Stimulated activated CD4-positive, alpha-beta T cell treated with anti-CD3 and anti-CD28 coated beads, Interleukin-2, amount 100 ng/mL, for 24 hours (primary cell): ENCODE measurements at places on chromosomes 12 and 14.

- DNase-seq: no peak
Measured at GRCh38 chr12:76692846-76693245, 71.1 kb upstream of the ZDHHC17 start.

- no peak for DNase-seq
Measured at GRCh38 chr14:43591776-43592175, 915.3 kb downstream of the FSCB start.

DNA sequence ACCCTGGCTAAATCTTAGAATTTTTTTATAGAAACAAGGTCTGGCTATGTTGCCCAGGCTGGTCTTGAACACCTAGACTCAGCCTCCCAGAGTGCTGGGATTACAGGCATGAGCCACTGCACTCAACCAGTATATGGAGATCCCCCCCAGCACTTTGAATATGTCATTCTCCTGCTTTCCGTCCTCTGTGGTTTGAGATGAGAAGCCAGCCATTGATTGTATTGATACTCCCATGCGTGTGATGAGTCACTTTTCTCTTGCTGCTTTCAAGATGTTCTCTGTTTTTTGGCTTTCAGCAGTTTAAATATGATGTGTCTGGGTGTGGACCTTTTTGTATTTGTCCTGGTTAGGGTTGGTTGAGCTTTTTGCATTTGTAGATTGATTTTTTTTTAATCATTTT is 75.2 kb upstream of the DNM1L start:
- DNase-seq: no peak

GRCh38 chr12:34391771-34392581 is 369.7 kb downstream of the ALG10 start:
- DNase-seq: no peak

DNA sequence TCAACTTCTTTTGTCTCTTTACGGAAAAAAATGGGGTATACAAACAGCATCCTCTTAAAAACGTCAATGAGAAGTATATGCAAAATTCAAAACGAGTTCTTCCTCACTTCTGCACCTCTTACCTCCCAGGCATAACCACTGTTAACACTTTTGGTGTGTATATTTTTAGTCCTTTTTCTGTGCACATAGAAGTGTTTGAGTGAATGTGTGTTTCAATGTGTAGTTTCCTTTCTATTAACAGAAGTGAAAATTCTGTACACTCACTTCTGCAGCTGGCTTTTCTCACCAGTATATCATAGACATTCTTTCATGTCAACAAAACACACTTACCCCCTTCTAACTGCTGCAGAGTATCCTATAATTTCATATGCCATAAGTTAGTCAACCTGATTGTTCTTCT is 5.4 kb downstream of the UBR7 start:
- no peak for DNase-seq

DNA sequence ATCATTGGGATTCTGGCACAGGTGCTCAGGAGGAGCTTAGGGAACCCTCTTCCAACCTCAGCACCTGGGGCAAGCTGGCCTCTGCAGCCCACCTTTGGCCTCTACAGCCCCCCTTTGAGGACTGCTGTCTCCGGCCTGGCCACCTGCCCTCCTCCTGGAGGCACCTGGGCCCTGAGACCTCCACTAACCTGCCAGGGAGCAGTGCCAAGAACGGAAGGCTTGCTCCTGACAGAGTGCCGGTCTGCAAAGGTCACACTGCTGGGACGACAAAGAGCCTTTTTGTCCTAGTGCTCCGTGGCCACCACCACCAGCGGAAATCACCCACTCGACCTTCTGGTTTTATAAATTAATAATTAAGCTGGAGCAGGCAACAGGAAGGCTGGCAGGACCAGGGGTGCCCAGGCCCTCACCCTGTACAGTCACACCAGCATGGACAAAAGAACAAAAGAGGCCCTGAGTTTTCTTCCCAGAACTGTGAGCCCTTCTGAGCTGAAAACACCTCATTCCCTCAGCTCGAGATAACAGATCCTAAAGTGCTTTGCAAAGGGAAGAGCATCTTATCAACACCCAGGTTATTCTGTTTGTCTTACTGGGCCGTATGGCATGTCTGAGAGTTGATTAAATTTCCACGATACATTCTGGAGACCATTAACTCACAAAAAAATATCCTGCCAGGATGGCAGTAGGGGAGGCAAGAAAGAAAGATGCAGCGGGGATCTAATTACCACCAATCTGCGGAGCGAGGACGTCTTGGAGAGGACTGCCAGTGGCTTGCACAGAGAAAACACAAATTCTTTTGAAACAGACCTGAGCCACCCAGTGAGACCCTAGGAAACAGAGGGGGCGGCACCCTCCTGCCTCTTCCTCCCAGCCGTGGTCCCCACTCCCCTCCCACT is 8.2 kb downstream of the TESC start:
- DNase-seq: no peak

DNA sequence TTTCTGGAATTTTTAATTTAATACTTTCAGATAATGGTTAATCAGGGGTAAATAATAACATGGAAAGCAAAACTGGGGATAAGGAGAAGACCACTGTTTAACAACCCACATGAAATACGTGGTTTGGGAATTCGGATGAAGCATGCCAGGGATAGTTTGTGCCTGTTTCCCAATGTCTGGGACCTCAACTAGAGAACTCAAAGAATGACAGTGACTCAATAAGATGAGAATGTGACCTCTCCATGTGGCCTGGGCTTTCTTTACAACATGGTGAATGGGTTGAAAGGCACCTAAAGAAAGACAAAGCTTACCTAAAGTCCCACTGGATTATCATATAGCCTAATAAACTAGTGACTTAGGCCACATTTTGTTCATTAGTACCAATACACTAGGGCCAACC is 460.3 kb upstream of the LRFN5 start:
- no peak for DNase-seq

DNA sequence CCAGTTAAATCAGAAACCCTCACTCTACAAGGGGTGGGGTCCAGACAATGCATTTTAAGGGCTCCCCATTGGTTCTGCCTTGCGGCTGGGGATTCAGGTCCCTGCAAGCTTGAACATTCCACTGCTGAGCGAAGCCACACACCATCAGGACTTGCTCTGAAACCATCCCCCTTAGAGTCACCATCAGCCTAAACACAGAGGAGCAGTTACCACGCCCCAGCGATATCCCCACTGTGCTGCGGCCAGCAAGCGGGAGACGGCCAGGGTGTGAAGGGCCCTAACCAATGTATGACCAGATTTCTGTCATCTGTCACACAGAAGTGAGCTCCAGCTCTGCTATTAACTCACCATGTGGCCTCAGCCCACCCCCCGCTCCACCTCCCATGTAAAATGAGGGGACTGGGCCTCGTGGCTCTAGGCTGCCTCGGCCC is 29.7 kb downstream of the CCDC88C start:
- DNase-seq: no peak

- no peak for DNase-seq
Measured at GRCh38 chr14:93036652-93037345, 78.9 kb downstream of the ITPK1 start.

DNA sequence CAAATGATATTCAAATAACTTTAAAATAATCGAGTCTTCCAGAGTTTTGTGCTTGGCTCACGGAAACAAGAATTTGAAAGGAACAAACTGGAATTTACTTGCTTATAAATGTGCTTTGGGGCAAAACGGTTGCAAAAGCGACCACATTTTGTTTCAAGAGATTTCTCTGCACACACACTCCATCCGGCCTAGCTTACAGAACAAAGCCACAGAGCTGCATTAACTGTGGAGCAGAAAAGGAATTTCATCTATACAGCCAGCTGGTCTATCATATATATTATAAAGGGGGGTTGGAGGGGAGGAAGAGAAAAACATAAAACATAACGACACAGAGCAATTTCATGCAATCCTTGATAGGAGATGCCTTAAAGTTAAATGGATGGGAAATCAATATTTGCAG is 153.0 kb downstream of the MYRFL start:
- no peak for DNase-seq

DNA sequence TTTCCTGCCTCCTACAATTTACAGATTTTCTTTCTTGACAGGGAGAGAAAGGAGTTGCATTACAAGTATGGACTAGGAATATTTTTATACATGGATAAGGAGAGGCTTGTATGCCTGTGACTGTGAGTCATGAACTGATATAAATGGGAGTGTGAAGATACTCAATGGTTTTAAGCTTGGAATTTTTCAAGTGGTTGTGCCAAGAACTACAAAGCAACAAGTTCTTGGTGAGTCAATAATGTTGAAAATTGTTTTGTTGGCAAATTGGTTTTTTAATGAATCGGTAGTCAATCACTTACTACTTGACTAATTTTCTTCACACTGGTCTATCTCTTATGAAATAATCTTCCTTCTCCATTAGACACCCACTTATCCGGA is 58.9 kb upstream of the HMGA2 start:
- no peak for DNase-seq

GRCh38 chr12:54593135-54593534 is 4.7 kb upstream of the PPP1R1A start:
- no peak for DNase-seq

- DNase-seq: no peak
Measured at GRCh38 chr12:116692605-116693004, 45.3 kb downstream of the SPRING1 start.

DNA sequence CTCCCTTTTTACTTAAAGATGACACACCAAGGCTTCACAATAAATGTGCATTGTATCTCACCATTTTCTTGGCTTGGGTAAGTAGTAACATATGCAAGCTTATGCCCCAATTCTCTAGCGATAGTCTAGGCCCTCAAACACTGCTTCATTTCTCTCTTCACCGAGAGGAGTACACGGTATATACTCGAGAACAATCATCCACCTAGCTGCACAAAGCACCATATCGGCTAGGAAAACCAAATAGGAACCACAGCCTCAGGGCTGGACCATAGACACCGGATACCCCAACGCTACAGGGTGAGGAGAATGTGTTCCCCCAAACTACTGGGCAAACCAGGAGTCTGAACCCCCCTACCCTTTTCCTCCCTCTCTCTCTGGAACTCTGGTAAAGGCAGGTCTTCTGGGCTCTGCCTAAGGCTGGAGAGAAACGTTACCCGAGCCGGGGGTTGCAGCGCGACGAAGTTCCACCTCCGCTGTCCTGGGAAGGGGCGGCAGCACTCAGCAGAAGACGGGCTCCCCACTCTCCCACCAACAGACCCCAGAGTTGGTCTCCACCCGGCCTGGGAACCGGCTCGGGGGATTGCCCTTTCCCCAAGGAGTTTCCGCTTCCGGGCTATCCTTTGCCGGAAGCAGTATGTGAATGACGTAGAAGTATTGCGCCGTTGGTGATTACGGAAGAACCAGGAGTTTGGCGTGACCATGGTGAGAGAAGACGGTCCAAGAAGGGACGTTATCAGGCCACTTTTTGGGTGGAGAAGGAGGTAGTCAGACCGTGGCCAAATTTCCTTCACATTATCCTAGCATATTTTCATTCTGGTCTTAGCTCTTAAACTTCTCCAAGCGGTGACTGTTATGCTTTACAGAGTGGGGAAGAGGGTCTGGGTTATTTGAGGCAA is at the start of the genes AREL1 and FCF1:
Gene AREL1 (minus strand): TSS at position 582 of the 896 bp plus-strand sequence. CDS start 27,465 bp downstream, outside the sequence.
Gene FCF1 (plus strand): TSS at position 646 of the 896 bp plus-strand sequence. CDS start 54 bp downstream, at position 700.
- peak; percentile 82 for DNase-seq

- DNase-seq: no peak
Measured at GRCh38 chr12:117031843-117032592, 67.2 kb downstream of the TESC start.

DNA sequence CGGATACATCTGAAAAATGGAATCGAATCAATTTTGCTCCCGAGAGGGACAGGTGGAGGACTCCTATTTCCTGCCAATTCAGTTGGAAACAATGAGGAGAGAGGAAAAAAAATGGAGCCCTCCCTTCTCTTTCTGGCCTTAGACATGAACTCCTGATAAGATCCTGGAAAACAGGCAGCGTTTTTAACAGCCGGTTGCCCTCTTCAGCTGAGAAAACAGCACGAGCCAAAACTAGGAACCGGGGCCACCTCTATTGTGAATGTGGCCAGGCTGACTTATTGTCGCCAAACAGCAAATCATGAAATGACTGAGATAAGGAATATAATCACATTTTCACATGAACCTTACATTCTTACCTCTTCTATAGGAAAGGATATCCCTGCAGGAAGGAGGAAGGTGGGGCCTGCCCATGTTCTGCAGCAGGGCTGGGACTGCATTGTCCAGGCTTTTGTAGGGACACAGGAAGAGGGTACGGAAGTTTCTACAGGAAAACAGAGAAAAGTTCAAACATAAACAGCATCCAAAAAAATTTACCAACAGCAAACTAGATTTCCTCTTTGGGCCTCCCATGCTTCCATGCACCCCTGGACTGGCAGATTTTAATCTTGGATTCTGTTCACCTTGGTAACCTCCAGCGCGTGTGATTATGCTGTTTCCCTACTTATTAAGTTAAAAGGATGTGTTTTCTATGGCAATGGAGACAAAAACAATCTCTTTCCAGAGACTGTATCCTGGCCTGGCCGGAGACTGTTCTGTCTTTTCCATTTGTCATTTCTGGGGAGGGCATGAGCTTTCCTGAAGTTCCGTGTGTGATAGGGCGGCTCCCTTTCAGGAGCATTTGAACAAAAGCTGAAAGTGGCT is 29.0 kb upstream of the ELK3 start:
- DNase-seq: no peak

DNA sequence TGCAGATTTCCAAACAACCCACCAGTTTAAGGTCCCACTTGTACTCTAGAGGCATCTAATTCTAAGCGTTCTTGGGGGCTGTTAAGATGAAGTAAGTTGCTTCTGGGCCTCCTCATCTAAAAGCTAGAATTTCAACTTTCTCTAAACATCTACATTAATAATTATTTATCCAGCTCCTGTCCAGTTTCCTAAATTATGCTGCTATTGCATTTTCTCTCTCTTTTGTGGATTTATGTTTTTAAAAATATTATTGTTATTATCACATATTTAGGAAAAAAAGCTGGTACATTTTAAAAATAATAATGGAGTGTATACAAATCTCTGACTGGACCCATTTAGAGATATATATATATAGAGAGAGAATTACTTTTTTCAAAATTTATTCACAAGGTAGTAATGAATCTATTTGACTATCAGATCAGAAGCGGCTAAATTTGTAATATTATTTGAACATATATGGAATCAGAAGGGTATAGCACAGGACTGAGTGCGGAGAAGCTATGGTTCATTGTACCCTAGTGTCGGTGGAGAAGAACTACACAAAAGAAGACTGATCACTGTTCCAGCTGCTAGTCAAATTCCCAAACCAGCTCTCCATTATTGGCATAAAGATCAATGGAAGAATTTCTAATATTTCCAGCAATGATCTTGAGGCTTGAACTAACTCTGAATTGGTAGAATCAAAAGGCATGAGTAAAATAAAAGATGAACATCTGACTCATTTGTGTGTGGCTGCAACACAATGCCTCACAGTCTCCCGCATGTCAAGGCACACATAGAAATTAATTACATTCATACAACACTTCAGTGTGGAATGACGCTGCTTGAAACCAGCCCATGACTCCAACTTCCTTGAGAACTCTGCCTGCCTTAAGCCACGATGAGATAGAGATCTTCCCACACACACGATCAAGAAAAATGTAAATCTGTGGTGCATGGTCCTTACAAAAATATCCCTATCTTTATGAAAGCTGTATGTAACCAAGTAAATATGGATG is 433.4 kb upstream of the OR4E1 start:
- DNase-seq: no peak

GRCh38 chr14:105430565-105430964 is 10.9 kb downstream of the MTA1 start:
- no peak for DNase-seq

- no peak for DNase-seq
Measured at GRCh38 chr12:9776781-9777180, 16.1 kb upstream of the CD69 start.
